ENCODE measurements at places on chromosomes 16 and 17.

DNA sequence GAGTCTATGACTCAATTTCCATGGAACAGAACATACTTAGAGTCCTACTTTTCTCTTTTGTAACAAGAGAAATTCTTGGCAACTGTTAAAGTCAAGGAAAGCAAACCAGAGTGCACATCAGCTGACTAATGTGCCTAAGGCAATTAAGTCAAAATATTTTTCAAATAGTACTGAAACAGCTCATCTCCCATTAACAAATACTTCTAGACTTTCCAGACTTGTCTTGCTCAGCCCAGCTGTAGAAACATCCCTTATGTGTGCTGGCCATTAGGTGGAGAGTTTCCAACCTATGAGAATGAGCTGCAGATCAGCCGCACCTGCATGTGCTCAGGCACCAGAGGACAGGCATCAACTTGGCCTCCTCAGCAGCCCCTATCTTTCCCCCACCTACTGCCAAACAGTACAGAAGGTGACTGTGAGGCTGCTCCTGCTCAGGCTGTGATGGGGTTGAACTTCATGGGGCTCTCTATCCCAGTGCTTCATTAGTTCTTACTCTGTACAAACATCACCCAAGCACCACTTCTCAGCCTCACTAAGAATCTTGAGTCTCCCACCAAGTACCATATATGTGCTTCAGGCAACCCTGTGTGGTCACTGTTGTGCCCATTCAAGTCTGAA lies 32.2 kb downstream of the TEX2 start:
- DNase-seq: no peak

DNA sequence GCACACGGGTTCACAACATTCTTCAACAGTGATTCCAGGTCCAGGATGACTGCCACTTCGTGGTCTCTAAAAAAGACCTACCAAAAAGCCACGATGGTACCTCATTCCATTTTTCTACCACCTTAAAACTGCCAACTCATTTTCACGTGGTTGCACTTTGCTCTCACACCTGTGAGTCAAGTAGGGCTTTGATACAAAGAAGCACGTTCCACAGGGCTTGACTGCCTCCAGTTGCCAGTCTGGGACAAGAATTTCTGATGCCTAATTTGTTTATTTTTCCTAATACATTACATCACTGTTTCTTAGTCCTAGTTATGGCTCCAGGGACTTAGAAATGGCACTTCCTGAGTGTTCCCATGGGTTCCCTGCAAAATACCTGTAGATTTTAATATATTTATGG lies 911.6 kb upstream of the EEF2KMT start:
- DNase-seq: no peak

- no peak for DNase-seq
Measured at GRCh38 chr17:50513495-50513894, 5.3 kb downstream of the MYCBPAP start.

DNA sequence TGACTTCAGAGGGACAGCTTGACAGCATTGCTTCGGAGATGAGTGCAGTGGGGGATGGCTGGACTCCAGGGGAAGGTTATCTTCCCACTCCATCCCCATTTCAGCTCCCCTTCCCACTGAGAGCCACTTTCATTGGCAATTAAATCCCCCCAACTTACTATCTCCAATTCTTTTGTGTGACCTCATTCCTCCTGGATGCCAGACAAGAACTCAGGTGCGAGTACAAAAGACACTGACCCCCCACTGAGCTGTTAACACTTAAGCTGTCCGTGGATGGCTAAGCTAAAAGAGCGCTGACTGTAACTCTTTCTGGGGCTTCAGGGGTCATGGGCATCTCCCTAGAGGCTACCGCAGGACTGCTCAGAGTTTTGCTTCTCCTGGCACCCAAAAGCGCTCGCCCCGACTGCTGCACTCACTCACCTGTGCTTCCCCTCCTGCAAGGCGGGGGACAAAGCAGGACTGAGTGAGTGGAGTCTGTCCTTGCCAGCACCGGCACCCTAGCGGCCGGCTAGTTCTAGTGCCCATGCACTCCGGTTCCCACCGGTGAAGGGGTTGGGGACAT lies 44.8 kb upstream of the FBXO47 start:
- DNase-seq: no peak

DNA sequence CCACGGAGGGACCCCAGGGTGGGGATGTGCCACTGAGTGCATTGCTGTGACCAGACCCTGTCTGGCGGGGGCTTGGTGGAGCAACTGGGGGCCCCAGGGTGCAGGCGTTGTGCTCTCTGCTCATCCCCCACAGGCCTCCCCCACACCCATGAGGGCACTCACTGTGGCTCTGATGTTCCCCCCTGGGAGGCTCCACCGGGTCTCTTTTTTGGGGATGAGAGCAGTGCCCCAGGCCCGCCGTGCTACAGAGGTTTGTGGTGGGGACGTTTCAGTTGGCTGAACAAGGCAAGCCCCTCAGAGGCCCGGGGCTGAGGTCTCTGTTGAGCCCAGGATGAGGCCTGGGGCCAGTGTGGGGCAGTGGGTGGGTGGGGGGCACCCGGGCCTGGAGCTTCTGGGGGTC lies 2.5 kb downstream of the CCDC78 start:
- DNase-seq: no peak

GRCh38 chr17:73156166-73156840 lies 8.5 kb upstream of the SSTR2 start:
- peak; percentile 77 for DNase-seq

GRCh38 chr16:70630960-70631745 lies 15.2 kb upstream of the IL34 start:
- DNase-seq: no peak

- DNase-seq: peak; percentile 75
Measured at GRCh38 chr16:81730090-81731051, 48.7 kb upstream of the PLCG2 start.

DNA sequence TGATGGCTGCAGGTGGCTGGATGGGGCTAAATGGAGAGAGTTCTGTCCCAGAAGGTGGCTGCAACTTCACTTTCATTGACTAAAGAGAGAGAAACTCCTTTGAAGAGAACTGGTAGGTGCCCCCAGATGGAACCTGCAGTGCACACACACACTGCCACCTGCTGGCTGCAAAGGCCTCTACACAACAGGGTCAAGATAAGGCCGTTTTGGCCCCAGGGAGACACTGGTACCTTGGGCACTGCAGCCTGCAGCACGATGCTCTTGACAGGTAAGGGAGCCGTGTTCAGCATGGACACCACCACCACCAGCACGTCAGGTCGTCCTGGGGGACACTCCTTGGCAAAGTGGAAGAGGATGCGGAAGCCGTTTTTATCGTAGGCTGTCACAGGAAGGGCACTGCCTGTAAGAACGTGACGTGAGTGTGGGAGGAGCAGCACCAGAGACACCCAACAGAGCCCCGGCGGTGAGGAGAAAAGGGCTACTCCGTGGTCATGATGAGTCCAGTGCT lies 22.7 kb downstream of the GGA3 start:
- DNase-seq: peak; percentile 71

- DNase-seq: no peak
Measured at GRCh38 chr16:424623-425081, 797 bp upstream of the RAB11FIP3 start.

- peak; percentile 21 for DNase-seq
Measured at GRCh38 chr17:19372011-19372370, 6.3 kb upstream of the MAPK7 start.

DNA sequence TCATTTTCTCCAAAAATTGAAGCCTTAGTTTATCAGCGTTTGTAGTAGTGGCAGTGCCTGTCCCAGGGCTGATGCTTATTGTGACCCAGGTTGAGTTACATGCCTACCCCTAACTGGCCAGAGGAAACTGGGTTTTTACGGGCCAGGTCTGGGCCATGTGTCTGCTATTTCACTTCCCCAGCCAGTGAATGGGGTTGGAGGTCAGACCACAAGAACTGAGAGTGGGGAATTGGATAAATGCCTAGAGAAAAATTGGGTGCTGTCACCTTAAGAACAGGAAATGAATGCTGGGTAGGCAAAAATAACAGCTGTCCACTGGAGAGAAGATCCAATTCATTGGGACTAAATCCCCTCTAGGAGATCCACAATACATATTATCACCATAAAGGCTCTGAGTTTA lies 5.2 kb downstream of the ADPRM start:
- no peak for DNase-seq

DNA sequence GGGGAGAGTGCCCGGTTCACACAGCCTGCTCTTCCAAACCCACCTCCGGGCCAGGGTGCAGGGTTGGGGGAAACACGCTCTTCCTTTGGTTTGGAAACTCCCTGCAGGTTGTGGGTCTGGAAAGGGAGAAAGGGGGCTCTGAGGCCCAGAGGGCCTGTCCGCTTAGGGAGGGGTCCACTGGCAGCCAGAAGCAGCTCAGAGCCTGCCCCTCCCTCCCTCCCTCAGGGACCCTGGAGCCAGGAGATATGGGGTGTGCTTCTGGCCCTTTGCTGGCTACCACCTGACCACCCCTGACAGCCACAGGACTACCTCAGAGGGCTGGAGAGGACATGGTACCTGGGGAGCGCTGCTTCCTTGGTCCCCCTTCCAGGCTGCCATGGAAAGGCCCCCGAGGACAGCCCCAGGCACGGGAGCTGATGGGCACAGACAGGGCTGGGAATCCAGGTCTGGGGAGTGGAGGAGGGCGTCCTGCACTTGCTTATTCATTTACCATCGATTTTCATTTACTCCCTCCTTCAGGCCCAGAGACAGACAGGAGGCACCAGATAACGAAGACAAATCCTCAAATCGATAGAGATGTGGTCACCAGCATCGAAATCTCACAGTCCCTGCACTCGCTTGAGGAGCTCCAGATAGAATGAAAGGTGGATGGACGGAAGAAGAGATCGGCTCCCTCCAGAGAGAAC lies 48.4 kb upstream of the DOC2B start:
- no peak for DNase-seq

DNA sequence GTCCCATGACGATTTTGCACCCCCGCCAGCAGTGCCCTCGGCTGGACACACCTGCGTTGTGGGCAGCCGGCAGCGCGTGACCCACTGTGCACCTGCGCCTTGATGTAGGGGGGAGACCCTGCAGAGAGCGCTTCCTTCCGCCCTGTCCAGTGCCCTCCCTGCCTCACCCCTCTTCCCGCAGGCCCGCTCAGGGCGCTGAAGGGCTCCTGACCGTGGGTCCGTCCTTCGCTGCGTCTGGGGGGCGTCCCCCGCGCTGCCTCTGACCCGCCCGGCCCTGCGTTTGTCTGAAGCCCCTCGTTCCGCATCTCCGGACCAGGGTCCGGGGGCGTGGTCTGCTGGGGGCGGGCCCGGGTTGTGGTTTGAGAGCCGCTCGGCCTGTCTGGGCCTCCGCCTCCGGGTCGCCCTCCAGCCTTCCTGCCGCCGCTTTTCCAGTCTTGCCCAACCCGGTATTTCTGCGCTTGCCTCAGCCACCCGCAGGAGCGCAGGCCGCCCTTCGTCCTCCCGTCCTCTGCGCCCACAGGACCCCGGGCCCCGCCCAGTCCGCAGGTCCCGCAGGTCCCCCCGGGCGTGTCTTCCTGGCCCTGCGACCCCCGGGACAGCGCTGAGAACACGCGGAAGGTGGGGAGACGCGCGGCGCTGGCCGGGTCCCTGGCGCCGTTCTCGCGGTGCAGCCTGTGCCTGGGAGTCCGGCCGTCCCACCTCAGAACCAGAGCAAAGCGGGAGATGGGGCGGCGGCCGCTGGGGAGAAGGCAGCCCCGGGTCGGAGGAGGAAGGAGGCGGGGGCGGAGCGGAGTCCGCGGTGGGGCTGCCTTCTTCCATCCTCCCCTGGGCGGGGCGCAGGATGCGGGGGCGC lies 4.0 kb upstream of the IL17C start:
- DNase-seq: peak; percentile 74

DNA sequence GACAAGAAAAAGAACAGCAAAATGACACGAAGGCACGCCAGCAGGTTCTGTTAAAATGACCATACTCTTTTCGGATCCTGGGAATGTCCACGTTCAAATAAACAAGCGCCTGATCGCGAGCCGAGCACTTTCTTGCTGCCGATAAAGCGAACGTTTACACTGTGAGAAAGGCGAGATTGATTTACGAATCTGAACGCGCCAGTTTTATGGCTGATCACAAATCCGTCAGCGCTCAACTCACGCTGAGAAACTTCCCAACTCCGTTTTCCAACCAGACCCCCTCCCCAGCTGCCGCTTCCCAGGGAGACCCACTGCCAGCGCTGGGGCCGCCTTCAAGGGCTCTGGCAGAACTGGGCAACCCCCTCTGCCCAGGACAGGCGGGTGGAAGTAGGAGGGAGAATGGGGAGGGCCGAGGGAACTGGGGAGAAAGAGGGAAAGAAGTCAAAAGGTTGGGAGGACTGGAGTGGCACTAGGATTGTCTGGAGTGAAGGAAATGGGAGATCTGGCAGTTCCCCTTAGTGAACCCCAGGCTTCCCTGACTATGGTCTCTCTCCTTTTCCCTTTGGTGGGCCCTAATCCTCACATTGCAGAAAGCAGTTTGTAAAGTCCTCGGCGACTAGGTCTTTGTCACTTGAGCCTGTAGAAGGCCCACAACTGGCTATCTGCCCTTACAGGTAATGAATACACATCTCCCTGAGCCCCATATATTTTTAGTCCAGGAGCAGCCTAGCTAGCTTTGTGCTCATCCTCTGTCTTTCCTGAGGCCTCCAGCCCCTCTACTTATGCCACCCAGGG lies 6.9 kb downstream of the HOXB4 start:
- DNase-seq: no peak

- DNase-seq: no peak
Measured at GRCh38 chr16:19173649-19174383, 5.8 kb downstream of the SYT17 start.

DNA sequence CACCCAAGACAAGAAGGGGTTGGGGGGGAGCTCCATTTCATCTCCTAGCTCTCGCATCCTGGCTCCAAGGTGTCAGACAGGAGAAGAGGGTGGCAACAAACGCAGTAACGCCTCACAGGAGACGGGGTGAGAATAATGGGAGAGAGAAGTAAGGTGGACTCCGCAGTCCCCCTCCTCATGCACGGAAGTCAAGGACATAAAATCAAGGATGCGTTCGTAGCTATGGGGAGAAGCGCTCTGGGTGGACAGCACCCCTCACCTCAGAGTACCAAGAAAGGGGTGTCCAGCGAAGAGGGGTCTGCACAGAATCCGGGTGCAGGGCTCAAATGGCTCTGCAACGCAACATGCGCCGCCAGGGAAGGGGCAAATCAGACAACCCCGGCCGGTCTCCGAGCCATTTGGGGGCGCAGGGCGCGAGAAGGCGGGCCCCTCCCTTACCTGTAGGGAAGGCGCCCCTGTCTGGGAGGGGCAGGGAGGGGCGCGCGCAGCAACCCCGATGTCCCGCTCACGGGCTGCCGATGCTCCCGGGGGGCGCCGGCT lies 555 bp downstream of the HDAC5 start:
- peak; percentile 41 for DNase-seq

GRCh38 chr17:31570951-31571892 lies 179.7 kb downstream of the RAB11FIP4 start:
- DNase-seq: no peak

DNA sequence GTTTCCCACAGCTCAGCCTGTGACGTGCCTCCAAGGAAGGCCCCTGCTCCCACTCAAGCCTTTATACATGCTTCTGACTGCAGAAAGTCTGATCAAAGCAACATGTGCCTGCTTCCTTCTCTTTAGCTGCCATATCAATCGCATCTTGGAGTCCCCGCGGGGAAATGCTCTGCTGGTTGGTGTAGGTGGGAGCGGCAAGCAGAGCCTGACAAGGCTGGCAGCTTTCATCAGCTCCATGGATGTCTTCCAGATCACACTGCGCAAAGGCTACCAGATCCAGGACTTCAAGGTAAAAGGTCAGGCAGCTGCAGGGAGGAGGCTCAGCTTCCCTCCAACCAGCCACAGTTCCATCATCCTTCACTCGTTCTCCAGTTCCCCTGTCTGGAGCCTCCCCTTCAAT lies 189.7 kb downstream of the ZNF18 start:
- no peak for DNase-seq

Measured in stimulated activated CD8-positive, alpha-beta memory T cell treated with anti-CD3 and anti-CD28 coated beads, Interleukin-4, amount 100 ng/mL, for 48 hours (primary cell).